ENCODE measurements at places on chromosomes 6 and 20.

DNA sequence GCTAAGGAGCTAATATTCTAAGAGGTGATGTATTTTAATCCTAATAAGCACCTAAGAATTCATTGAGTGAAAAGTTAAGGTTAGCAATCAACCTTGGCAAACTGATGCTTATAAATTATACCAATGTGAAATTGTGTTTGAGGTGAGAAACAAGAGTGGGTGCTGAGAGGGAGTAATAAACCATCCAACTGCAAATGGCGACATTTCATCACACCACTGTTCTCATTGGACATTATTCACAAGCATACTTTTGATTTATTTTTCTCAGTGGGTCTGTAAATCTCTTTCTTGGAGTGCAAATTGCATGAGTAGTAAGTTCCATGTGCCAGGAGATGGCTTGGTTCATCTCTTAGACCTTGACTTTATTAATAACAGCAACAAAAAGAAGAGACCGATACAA, 71.5 kb downstream of the BMP6 start:
- DNase-seq, result no peak

- DNase-seq, result no peak
Observed at GRCh38 chr20:1718604-1719384, 61.2 kb upstream of the SIRPG start.

- no peak for DNase-seq
Observed at GRCh38 chr6:15026832-15027231, 219.0 kb upstream of the JARID2 start.

DNA sequence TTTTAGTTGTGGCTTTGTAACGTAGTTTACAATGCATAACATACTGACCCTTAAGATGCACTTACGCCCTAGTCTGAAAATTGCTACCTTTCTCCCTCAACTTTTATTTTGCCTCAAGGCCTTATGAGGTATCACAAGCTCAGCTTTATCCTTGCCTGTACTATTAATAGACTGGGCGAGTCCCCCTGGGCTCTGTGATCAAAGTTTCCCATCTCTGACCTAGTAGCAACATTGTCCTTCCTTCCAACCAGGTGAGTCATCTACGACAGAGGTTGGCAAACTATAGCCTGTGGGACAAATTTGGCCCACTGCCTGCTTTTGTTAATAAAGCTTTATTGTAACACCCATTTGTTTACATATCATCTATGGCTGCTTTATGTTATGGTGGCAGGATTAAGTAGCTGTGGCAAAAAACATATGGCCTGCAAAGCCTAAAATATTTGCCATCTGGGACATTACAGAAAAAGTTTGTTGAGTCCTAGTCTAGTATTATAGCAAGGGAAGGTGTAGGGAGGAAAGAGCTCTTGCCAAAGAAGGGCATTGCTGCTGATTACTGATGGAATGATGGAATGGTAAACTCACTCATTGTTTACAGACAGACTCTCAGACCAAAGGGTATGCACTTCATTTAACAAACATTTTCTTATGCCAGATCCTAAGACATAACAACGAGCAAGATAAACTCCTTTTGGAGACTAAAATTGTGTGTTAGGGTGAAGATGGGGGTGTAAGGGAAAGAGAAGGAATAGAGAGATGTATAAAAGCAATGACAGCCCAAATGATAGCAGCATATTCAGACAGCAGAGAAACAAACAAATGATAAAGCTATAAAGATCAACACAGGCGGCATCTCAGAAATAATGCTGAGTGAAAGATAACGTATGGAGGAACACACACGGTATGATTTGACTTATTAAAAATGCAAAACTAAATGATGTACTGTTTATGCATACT, 74.2 kb downstream of the SLC22A23 start:
- no peak for DNase-seq

GRCh38 chr20:61555566-61555965, 303.5 kb downstream of the CDH4 start:
- no peak for DNase-seq

GRCh38 chr20:36591854-36592641, 13.5 kb upstream of the RAB5IF start:
- no peak for DNase-seq

Data from stimulated activated CD4-positive, alpha-beta T cell treated with anti-CD3 and anti-CD28 coated beads, TNF-alpha, amount 100 ng/mL, for 1 hour (primary cell).